ENCODE measurements at places on chromosomes 2 and 18.

- DNase-seq: no peak
Observed at GRCh38 chr2:157725846-157726245, 97.2 kb upstream of the ACVR1C start.

- DNase-seq: no peak
Observed at GRCh38 chr18:40577981-40578365, 1377.1 kb upstream of the PIK3C3 start.

DNA sequence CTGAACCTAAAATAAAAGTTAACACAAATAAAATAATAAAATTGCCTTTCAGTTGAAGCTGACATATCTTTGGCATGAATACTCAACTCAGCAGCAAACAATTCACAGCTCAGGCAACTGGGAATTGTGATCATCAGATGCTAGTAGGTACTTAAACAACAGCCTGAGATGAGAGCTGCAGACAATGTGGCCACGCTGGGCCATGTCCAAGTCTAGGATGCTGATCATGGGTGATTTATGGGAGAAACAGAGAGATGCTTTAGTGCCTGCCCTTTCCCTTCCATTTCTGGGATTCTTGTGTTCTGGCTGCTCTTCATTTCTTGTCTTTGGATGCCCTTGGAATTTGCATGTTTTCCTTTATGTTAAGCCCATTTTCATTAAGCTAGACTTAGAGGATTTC lies 212.4 kb upstream of the CWC22 start:
- DNase-seq: no peak

- DNase-seq: no peak
Observed at GRCh38 chr18:31050635-31051034, 8.1 kb upstream of the DSC3 start.

GRCh38 chr18:45291621-45292615 lies 323.4 kb upstream of the SLC14A2 start:
- DNase-seq: no peak

- no peak for DNase-seq
Observed at GRCh38 chr18:32060026-32060425, 31.6 kb upstream of the RNF138 start.

DNA sequence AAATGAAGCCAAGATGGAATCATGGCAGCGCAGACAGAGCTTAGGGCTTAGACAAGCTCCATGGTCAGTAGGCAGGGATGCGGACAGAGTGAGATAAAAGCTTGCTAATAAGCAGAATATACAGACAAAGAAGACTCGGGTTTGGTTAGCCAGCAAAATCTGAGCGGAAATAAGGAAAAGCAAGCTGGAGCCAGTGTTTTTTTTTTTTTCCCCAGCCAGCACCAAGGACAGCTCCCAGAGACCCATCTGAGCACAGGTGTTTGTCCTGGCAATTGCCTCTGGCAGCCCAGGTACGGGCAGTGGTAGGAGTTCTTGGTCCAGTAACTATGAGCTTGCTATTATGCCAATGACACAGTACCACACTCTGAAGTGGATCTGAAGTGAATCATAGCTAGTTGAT lies 187.6 kb downstream of the ADCYAP1 start:
- no peak for DNase-seq

GRCh38 chr18:43578706-43579105 lies 301.4 kb upstream of the SYT4 start:
- DNase-seq: no peak
